GM12865 (cell line): ENCODE measurements at places on chromosomes 5 and 9.

GRCh38 chr9:111831371-111832108 lies 36.8 kb upstream of the SHOC1 start:
- DNase-seq = no peak

GRCh38 chr5:52825826-52826225 lies 38.1 kb downstream of the ITGA1 start:
- peak; percentile 59 for DNase-seq

GRCh38 chr5:134561871-134562296 lies 36.4 kb downstream of the JADE2 start:
- peak; percentile 31 for DNase-seq

DNA sequence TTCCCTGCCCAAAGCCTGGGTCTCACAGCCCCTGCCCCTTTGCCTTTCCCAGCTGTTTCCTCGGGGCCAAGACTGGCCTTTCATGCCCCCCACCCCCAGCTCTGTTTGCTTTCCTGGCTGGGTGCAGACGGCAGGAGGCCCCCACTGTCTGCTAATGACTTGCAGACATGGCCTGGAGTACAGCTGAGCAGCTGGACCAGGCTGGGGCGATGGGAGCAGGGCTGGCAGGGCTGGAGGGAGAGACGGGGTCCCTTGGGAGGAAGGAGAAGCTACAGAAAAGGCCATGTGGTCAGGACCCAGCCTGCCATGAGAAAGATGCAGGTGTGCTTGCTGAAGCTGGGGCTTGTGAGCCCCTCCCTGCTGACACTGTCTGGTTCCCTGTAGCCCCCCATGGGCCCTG lies 28.3 kb upstream of the GFPT2 start:
- DNase-seq = no peak

DNA sequence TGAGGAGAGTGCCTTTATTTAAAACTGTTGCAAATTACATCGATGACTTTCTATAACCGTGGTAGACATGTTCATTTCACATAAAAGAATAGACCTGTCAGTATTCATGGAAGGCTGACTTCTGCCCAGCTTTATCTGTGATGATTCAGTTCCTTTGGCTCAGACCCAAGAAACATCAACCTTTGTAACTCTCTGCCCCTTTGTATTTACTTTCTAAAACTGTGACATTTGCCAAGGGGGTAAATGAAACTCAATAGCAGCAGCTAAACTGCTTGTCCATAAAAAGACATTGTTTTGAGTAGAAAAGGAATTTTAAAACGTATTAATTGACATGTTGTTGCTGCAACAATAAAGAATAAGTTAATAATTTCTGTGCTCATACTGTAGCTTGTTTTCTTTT lies 137.8 kb upstream of the ANKH start:
- DNase-seq = no peak
